ENCODE measurements at places on chromosomes 4 and X. TPM values are rescaled to one million over a fixed set of nuclear protein-coding genes. Genes with fewer than 3 reads are reported as not detected.

The FMR1NB gene
- total RNA-seq = not detected

The FAM184B gene
- total RNA-seq = not detected

The FDCSP gene
- total RNA-seq = not detected

The OSTC gene
- 84.9 TPM for total RNA-seq

The IDS gene
- total RNA-seq = 72.9 TPM

The ZDHHC9 gene
- 13.4 TPM for total RNA-seq

The ZNF157 gene
- 0.96 TPM for total RNA-seq

The MEPE gene
- not detected for total RNA-seq

The NAT8L gene
- 0.65 TPM for total RNA-seq

The S100G gene
- total RNA-seq = not detected

The MAPK10 gene
- not detected for total RNA-seq

The PRDM5 gene
- total RNA-seq = 0.48 TPM

The HSPA4L gene
- total RNA-seq = 0.90 TPM

The MGST2 gene
- total RNA-seq = 4.2 TPM

The HSFX4 gene
- not detected for total RNA-seq

The OTC gene
- total RNA-seq = not detected

The PCDH18 gene
- total RNA-seq = not detected

The COL25A1 gene
- total RNA-seq = not detected

The NONO gene
- total RNA-seq = 477 TPM

The TKTL1 gene
- total RNA-seq = not detected

The MAGEA8 gene
- not detected for total RNA-seq

The SSX3 gene
- not detected for total RNA-seq

The FAAH2 gene
- 1.1 TPM for total RNA-seq

The SOWAHD gene
- 0.15 TPM for total RNA-seq

The ATP2B3 gene
- total RNA-seq = not detected

The XAGE1B gene
- not detected for total RNA-seq

The IL3RA gene
- not detected for total RNA-seq
